ENCODE measurements at places on chromosomes 6 and 20.

DNA sequence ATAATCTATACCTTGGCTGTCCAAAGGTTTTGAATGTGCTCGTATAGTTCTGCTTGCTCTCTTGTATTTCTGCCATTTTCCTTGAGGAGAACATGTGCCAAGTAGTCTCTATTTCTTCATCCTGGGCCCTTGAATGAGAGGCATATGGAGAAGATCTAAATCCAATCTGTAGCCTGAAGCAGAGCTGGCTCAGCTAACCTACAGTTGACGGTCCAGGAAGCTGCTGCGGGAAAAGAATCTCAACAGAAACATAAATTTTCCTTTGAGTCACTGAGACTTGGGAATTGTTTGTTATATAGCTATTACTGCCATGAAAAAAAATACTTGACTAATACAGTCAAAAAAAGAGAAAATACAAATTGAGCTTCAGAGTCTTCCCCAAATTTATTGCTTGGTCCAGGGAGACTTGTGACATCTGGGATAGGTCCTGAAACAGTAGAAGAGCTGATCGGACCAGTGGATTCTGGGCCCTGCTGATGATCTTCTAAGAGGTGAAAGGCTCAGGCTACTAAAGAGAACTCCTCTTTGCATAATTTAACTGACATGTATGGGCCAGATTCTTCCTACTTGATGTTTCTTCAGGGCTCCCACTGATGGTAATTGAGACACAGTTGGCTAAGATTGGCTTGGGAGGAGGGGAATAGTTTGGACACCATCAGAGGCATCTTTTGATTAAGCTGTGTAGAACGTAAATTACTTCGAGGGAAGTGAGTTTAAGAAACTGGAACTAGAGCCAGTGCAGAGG lies 29.9 kb upstream of the PLCB4 start:
- no peak for DNase-seq

GRCh38 chr20:9974324-9974723 lies 60.5 kb upstream of the ANKEF1 start:
- DNase-seq, result no peak

DNA sequence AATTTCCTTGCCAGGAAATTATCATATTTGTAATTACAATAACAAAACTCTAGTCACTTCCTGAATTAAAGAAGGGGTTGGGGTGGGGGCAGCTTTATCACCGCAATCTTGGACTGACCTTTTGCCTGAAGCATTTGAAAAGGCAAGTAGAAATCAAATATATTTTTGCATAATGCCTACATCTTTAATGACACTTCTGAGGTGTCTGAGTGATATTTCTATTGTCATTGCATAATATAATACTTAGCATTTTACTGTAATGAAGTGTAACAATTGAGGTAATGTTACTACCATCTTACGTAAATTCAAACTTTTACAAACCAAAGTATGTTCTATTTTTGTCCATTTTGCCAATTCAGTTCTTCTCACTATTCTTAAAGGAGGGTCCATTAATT lies 65.2 kb downstream of the SYNE1 start:
- DNase-seq, result no peak

DNA sequence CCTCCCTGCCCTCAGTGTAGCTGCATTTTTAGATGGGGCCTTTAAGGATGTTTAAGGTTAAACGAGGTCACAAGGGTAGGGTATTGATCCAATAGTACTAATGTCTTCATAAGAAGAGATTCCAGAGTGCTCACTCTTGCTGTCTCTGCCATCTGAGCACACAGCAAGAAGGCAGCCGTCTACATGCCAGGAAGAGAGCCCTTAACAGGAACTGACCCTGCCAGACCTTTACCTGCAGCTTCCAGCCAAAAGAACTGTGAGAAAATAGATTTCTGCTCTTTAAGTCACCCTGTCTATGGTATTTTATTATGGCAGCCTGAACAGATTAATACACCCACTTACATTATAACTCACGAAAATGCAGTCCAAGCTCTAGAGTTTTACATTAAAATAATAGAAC lies 685.3 kb upstream of the MARCKS start:
- no peak for DNase-seq

DNA sequence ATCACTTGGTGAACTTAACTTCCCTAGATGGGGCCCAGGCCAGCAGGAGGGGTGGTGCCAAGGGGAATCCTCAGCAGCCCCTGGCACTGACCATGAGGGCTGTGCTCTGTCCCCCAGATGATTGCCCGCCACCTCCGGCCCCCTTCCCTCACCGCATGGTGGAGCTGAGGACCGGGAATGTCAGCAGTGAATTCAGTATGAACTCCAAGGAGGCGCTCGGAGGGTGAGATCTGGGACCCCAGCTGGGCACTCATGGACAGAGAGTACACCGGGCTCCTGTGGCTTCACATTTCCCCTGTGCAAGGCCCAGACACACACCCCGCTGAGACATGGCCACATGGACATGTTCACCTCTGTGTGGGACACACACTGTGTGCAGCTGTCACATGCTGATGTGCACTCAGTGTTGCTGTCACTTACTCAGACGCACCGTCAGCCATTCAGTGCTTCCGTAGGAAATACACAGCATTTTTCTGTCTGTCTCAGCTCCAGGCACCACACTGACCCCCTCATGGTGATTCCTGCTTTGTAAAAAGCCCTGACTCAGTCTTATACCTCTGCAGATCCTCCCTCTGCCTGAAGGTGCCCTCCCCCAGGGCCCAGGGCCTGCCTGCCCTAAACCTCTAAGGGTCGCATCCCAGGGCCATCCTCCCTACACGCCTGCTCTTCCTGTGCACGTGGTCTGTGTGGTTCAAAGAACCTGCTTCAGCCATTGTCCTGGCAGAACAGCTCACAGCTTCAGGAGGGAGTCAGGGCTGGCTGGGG lies 4.4 kb downstream of the MYLK2 start:
- no peak for DNase-seq

DNA sequence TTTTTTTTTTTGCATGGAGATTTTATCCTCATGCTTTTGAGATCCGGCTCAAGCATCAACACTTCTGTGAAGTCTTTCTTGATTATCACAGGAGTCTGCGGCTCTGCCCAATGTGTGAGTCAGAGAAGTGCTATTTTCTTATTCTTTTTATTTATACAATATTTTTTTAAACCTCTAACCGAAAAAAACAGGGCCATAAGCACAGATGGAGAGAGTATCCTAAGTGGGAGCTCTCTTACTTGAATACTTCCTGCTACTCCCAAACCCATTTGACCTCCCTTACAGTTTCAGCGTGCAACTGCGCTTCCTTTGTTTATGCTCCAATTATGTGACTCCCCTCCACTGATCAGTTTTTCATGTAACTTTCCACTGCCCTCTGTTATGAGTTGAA lies 8.7 kb upstream of the ATXN1 start:
- DNase-seq, result no peak

DNA sequence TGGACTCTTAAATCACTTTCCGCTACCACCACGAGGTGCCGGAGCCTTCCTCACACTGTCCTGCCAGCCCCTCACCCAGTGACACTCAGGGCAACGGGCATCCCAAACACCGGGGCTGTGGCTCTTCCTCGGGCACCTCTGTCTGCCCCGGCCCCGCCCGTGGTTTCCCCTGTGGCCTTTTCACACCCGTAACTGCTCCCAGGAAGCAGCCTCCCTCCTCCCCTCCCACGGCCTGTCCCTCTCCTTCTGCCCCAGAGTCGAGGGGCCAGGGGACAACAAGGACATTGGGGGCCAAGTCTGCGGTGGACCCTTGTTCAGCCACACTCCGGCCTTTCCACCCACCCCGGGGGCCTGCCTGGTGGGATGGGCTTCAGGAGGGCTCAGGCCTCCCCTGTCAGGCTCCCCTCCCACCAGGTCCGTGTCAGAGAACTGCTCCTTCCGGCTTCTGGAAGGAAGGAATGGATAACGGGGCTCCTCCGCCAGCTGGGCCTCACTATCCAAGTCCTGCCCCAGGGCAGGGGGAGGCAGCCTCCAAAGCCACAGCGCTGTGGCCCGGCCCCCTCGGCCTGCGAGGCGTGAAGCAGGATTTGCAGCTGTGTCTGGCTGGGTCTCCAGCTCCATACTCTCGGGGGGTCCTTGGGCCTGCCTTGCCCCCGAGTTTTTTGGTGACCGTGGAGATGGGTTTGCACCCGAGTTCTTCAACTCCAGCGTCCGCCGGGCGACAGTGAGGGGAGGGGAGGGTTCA lies 54.7 kb upstream of the CHRNA4 start:
- no peak for DNase-seq

DNA sequence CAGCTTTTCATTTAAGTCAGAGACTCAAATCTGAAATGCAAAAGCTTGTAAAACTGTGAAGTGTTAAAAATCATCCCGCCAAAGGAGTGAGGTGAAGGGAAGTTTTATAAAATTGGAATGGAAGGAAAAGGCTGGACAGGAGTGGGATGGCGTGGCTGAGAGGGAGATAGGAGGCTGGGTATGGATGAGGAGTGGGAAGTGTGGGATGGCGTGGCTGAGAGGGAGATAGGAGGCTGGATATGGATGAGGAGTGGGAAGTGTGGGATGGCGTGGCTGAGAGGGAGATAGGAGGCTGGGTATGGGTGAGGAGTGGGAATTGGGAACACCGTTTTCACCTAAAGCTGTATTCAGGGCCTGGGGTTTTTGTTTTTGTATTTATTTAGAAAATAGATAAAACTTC lies 59.4 kb upstream of the NKX2-2 start:
- DNase-seq, result no peak

DNA sequence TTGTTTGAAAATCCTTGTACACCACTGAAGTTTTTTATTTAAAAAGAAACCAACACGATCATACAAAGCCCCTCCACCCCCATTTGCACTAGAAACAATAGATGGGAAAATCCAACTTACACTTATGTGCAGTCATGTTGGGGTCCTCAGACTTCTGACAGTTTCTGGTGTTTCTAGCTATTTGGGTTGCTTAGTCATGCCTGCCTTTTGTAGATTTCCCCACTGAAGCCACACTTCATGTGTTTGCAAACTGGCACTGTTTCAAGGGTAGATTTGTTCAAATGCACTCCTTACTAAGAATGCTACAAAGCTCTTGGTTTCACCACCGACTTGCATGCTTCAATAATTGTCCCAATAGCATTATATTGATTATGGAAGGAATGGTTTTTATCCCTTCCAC lies 1.5 kb downstream of the SH3BGRL2 start:
- no peak for DNase-seq

GRCh38 chr20:5356941-5357340 lies 40.2 kb upstream of the PROKR2 start:
- no peak for DNase-seq

DNA sequence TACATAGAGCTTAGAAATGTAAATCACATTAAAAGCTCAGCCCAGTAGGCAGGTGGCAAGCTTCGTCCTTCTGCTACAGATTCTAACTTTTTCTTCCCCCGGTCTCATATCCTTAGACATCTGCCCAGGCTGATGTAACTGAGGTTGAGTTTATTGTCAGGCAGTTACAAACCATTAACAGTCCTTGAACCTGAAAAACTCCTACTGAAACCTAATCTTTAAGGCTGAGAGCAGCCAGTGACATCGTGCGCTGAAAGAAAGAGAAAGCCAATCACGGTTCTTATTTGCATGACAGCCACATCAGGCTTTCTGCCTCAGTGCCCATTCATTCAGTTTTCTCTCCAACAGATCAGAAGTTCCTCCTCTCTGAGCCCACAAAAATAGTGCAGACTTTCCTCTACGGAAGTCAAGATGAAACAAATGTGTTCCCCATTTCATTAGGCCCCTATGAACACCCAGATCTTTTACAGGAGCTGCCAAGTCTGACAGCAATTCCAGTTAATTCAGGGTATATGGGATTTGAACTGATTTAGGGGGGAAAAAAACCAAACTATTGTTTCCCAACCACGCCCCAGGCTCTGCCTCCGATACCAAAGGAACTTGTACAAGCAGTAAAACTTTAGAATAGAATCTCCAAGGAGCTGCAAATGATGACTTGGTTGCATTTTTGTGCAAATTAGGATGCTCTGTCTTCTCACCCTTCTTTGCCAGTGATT lies at the start of gene NHSL1:
Gene NHSL1 (minus strand): TSS at position 192 of the 716 bp plus-strand sequence. CDS start 204 bp downstream, outside the sequence.
- DNase-seq, result no peak

DNA sequence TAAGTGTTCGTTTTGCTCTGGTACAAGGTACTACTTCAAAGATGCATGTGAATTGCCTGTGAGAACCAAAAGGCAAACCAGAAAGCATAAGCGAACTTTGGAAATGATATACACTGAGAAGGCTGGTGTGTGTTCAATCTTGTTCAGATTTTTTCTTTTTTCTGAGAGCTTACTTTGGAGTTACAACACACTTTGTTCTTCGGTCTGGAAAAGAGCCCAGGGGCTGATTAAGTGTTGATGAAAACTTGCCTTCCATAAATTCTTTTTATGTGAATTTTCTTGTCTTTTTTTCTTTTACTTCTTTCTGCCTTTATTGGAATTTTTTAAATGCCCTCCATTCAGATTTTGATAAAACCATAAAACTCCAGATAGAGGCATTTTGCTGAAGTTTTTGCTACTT lies 395.1 kb upstream of the SASH1 start:
- DNase-seq, result no peak

GRCh38 chr20:38919683-38920082 lies 6.5 kb upstream of the FAM83D start:
- DNase-seq, result no peak

DNA sequence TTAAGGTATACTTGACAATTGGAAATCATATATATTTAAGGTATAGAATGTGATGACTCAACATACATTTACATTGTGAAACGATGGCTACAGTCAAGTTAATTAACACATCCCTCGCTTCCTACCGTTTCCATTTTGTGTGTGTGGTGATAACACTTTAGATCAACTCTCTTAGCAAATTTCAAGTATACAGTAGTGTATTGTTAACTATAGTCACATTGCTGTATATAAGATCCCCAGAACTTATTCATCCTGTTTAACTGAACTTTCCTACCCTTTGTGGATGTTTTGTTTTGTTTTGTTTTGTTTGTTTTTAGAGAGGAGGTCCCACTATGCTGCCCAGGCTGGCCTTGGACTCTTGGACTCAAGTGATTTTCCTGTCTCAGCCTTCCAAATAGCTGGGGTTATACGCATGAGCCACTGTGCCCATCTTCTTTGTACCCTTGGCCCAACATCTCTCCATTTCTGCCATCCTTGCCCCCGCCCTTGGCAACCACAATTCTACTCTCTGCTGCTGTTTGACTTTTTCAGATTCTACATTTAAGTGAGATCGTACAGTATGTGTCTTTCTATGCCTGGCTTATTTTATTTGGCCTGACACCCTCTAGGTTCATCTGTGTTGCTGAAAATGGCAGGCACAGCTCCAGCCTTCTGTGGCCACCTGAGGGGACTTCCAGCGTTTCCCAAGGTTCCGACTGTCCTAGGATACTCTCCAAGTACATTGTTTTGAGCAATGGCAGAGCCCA lies 90.5 kb upstream of the SNX9 start:
- no peak for DNase-seq

- DNase-seq, result no peak
Observed at GRCh38 chr6:71321314-71321713, 32.7 kb downstream of the OGFRL1 start.

DNA sequence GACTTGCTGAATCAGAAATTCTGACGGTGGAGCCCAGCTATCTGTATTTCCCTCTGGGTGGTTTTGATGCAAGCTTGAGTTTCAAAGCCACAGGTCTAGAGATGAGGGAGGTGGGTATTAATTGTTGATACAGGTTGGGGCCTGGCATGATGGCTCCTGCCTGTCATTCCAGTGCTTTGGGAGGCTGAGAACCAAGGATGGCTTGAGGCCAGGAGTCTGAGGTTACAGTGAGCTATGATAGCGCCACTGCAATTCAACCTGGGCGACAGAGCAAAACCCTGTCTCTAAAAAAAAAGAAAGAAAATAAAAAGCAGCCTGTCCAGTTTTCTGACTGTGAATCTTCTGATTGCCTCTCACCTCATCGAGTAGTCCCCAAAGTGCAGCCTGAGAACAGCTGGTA lies 184.8 kb upstream of the SASH1 start:
- DNase-seq, result no peak

GRCh38 chr6:137155830-137156229 lies 17.6 kb downstream of the IL22RA2 start:
- DNase-seq, result no peak

GRCh38 chr6:166472636-166473035 lies 89.9 kb upstream of the MPC1 start:
- no peak for DNase-seq
